Left renal pelvis (tissue), 4 donors: ENCODE measurements at places on chromosomes 1 and 21. TPM values are rescaled to one million over a fixed set of nuclear protein-coding genes. Genes with fewer than 3 reads are reported as not detected.

Gene ADCY10
- polyA plus RNA-seq, result 0.55 TPM

Gene MORN1
- polyA plus RNA-seq, result 7.9 TPM

Gene PLXNA2
- 6.4 TPM for polyA plus RNA-seq

Gene ADAM30
- polyA plus RNA-seq, result not detected

Gene FGR
- polyA plus RNA-seq, result 2.3 TPM

Gene FCRL3
- not detected for polyA plus RNA-seq

Gene TRAF3IP3
- 1.1 TPM for polyA plus RNA-seq

Gene MORC3
- 38.0 TPM for polyA plus RNA-seq

Gene OPTC
- not detected for polyA plus RNA-seq

- DNase-seq, result no peak
Measured at GRCh38 chr1:241181471-241181870, 175.5 kb downstream of the RGS7 start.

GRCh38 chr1:35203295-35203694 lies 10.3 kb upstream of the SFPQ start:
- no peak for DNase-seq

DNA sequence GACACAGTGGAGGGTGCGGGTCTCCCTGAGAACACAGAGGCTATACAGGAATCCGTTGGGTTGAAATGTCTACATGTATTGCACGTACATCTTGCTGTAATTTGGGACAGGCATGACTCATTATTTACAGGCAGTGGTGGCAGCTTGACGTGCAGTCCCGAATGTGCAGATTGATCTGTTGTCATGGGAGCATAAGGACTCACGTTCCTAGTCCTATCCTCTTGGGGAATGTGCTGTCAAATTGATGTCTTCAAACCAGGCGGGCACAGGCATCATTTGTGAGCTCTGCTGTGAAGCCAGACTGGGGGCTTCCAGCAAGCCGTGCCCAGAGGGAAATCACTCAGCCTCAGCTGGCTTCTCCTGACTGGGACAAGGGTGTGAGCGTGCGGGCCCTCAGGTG lies 40.5 kb downstream of the S100B start:
- no peak for DNase-seq

DNA sequence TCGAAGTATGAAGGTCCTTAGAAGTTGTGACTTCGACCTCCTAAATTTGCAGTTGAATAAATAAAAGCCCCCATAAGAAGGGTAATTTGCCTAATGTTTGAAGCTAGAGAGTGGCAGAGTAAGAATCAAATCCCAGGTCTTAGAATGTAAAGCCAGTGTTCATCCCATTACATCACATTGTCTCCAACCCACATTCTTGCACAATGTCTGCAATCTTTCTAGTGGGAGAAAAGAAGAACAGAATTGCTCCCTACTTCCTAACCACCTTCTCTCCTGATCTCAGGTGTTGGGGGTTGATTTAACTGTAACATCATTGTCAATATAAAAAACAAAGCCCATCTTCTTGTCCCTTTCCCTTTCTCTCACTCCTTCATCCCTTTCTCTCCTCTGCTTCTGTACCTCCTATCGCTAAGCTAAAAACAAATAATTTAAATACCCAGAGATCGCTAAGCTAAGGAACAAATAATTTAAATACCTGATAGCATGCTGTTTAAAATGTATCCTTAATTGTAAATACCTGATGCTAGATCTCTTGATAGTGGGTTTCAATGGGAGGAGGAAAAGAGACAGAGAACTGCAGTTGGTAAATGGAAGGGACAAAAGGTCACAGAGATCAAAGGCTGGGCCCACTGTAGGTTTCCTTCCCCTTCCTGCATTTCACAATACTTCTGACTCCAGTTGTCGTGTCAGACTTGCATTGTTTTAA lies 32.1 kb upstream of the CCDC190 start:
- no peak for DNase-seq

DNA sequence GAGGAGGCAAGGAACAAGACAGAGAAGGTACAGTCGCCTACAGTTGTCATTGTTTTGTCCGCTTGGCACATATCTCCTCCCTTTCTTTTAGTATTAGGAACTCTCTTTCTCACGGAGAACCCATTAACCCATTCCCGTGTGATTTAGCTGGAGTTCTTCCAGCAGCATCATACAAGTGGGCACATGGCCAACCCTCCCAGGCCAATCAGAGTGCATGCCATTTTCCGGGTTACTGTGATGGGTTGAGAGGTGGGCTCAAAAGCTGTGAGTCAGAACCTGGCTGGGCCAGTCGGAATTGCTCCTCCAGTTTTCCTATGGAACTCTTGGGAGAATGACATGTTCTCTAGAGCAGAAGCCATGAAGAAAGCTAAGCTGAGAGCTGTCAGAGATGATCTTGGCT lies 83.1 kb upstream of the SOD1 start:
- DNase-seq, result no peak

GRCh38 chr21:38504066-38504465 lies 5.8 kb upstream of the ERG start:
- DNase-seq, result no peak

GRCh38 chr1:44531785-44532566 lies 126.9 kb downstream of the RNF220 start:
- DNase-seq, result no peak

DNA sequence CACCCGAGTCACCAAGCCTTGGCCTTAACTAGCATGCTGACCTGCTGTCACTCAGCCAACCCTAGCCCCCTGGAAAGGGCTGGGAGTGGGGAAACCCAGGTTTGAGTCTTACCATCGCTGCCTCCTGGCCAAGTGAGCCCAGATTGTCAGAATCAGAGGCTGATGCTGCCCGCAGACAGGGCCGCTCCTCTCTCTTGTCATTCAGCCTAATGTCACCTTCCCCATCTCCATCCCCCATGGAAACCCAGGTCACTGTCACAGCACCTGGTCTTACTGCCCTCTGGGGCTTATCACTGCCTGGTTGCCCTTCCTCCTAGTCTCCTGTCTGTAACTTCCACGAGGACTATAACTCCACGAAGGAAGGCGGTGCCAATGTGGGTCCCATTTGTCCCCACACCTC lies 53.6 kb upstream of the CASZ1 start:
- no peak for DNase-seq

DNA sequence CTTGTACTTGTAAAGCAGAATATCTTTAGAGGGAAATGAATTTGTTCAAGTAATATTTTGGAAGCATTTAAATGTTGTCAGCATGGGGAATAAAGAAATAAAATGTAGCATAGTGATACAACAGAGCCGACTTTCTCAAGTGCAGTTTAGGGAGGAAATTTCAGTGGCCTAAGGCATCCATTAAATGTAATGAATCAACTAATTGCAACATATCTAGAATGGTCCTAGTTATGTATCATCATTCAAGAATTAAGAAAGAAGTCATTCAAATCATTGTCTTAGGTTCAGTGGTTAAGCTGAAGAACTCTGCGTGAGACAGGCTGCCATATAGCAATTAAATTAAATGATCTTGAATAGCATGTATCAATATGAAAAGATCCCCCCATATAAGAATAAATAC lies 360.7 kb downstream of the TBX15 start:
- DNase-seq, result no peak

DNA sequence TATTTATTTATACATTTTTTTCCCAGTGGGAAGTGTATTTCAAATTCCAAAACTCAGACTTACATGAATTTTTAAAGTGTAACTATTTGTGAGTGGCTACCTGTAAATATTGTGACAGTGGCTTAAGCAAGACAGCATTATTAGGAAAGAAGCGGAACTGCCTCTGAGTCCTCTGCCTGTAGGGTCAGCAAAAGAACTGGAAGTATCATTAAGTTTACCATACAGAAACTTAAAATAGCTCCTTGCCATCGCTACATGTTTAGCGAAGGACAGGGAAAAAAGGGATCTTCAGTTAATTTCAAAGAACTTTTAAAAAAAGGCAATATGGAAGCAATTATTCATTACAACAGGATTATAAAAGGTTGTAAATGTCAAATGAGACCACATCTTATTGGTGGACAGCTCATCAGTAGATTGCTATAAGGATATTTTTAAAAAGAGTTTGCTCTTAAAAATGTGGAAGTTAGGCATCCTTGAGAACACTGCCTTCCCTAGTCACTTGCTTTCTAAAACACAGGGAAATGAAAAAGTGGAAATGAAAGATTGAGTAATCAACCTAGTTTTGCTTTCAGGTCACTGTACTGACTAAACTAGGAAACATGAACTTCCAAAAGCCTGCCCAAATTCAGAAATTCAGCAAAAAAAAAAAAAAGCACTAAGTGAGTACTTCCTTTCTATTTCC lies 39.2 kb downstream of the NSL1 start:
- DNase-seq, result no peak

- DNase-seq, result no peak
Measured at GRCh38 chr21:27580276-27580675, 613.4 kb upstream of the ADAMTS5 start.

DNA sequence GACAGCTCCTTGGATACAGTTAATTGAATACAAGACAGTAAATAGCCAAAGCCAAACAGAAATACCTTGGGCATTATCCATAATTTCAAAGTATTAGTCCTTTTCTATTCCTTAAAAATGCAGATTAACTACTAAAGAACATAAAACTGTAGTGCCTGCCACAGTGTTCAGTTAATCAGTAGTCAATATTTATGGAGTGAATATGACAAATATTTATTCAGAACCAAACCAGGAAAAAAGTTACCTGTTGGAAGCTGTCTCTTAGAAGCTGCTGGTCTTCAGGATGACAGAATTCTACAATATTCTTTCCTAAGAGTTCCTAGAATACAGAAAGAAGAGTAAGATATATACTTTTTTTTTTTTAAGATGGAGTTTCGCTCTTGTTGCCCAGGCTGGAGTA lies 18.2 kb upstream of the CTSK start:
- no peak for DNase-seq

DNA sequence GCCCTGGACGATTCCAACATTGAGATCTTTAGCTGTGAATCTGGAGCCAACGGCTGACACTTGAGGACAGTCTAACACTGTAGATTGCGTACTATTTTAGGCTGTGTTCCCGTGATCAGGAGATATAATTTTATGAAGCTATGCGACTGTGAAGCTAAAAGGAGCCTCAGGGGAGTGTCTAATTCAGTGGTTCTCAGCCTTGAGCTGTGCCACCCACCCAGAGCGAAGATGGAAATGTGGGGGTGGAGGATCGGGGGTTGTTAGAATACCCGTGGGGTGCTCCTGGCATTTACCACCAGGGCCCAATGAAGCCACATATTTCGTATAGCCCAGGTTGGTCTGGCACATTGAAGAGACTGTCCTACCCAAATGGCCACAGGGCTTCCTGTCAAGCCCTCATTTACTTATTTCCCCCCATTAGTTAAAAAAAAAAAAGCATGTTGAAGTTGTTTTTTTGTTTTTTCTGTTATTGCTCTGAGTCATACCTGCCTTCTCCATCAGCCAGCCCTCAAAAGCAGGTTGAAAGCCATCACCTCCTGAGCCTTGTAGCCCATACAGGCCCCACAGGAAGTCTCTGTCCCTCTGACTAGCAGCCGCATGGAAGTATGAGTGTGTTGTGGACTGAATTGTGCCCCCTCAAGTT lies 141.7 kb downstream of the GALNT2 start:
- no peak for DNase-seq

GRCh38 chr21:24217151-24217550 lies 1390.1 kb downstream of the MRPL39 start:
- no peak for DNase-seq

DNA sequence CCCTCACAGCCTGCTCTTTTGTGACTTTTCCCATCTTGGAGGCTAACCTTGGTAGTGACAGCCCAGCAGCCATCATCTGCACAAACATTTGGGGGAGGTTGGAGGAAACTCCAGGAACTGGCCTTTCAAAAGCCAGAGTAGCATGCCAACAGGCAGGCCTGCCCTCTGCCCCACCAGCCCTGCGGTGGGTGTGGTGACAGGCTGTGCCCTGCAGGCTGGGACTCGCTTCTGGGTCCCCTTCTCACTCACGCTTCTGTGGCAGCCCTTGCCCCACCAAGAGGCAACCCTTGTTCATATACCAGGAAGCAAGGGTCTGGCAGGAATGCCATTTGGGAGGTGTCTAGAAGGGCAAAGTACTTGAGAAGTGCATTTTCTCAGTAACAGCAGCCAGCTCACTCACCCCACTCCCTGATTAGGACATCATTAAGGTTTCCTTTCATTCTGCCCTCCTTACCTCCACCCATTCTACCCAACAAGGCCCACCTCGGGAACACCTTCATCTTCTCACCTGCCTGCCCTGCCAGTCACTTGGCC lies 20.8 kb upstream of the FAM3B start:
- DNase-seq, result no peak

DNA sequence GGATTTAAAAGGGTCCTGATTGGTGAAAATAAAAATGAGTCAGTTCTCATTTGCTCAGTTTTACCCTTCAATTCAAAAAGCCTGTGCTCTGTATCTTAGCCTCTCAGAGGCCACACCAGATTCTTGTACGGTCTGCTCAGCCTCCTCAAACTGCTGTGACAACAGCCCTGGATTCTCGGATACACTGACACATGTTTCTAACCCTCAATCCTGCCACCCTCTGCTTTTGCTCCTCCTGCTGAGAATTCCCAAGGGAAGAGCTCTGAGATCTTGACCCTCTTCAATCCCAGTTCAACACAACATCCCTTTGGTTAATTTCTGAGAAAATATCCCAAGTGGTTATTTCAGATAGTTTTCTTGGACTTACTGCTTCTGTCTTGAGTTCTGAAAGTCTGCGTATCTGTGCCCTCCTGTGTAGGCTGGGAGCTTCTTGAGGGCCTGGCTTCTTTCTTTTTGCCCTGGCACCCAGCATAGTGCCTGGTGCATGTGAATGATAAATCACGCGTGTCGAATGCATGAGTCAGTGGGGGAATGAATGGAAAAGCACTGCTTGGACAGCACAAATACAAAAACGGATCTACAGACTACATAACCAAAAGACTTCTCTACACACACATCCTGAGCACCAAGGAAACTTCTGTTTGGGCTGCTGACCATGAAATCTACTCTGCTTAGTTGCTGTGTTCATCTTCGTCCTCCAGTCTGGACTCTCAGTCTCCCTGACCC lies 24.5 kb downstream of the IRF2BP2 start:
- no peak for DNase-seq

DNA sequence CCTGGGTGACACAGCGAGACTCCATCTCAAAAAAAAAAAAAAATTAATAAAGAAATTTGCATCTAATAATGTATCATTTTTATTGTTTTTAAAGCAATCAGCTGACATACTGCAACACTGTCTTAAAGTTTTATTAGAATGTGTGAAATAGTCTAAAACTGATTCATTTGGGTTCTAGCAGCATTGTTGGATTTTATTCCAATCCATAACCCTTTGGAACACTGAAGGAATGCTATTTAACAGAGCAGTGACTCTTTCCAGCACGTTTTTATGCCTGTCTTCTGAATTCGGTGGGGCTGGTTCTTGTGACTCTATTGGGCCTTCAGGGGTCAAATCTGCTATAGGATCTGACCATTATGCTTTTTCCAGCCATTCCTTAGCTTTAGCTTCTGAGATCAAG lies 18.2 kb upstream of the FMO4 start:
- no peak for DNase-seq

- no peak for DNase-seq
Measured at GRCh38 chr1:65395887-65396612, 24.4 kb upstream of the LEPR start.

GRCh38 chr1:119767486-119767885 lies 1.2 kb downstream of the HMGCS2 start:
- DNase-seq, result no peak

DNA sequence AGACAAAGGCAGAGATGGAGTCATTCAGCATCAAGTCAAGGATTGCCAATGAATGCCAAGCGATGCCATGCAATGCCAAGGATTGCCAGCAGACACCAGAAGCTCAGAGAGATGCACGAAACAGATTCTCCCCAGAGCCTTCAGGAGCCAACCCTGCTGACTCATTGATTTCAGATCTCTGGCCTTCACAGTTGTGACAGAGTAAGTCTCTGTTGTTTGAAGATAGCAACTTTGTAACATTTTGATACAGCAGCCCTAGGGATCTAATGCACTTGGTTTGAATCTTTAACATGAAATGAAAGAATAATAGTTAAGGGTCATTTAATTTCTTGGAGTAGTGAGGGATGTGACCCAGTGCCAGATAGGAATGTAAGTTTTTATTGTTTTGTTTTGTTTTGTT lies 287.4 kb upstream of the RUNX1 start:
- no peak for DNase-seq
